ENCODE measurements at places on chromosomes 7 and 10.

DNA sequence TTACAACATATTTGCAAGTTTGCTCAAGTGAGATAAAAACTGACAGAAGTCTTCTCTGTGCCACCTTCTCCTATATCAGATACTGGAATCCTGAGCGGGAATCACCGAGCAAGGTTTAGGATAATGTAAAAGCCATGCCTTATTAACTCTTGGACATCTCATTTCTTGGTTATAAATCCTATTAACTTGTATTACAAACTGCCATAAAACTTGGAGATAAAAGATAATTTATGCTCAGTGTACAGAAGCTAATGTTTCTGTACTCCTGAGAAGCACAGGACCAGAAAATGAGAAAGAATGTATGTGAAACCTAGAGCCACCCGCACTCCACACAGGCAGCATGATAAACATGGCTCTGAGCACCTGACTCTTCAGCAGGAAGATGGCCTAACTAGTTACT, 181.2 kb upstream of the NOBOX start:
- no peak for DNase-seq

GRCh38 chr10:91420868-91421267, 10.7 kb downstream of the HECTD2 start:
- DNase-seq, result no peak

DNA sequence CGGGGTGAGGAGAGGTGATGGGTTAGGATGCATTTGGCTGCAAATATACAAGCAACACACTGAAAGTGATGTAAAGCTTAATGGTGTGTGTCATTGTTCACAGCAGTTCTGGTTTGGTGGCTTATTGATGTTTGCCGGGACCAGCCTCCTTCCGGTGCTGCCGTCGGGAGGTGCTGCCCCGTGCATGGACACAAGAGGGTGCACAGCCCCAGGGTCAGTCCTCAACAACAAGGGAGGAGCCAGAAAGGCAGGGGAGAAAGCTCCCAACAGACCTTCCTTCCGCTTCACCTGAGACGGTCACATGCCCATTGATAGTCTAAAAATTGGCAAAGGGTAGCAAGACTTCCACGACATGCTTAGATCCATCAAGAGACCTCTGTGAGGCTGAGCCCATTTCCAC, 9.5 kb downstream of the RNF32 start:
- no peak for DNase-seq

- no peak for DNase-seq
These were observed 599.6 kb downstream of the INHBA start for GRCh38 chr7:41103331-41103730.

DNA sequence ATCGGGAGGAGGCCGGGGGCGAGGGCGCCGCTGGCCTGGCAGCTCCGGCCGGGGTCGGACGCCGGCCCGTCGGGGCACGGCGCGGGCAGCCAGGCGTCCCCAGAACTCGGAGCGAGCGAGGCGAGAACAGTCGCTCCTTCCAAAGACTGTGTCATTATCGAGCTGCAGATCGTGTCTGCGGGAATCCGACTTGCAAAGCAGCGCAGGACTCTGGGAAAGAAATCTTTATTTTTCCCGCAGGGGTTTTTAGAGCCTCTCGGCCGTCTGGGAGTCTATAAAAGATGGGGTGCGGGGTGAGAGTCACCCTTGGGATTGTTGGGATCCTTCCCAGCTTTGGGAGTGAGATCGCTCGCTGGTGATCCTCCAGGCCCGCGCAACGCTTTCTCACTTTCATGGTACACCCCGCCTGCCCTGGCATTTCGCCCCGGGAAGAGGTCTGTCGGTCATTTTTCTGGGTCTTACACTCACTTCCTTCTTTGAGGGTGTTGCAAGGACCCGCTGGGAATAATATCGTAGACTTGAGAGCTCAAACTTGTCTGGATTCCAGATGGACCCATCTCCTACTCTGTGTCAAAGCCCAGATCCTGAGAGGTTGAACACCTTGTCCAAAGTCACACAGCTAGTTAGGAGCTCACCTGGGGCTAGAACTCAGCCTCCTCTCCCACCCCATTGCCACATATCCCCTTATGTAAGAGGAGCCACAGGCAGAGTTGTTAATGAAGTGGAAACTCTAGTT, 1.0 kb downstream of the UBTD1 start:
- no peak for DNase-seq

- DNase-seq, result no peak
These were observed 23.5 kb downstream of the NPFFR1 start for GRCh38 chr10:70260259-70260658.

DNA sequence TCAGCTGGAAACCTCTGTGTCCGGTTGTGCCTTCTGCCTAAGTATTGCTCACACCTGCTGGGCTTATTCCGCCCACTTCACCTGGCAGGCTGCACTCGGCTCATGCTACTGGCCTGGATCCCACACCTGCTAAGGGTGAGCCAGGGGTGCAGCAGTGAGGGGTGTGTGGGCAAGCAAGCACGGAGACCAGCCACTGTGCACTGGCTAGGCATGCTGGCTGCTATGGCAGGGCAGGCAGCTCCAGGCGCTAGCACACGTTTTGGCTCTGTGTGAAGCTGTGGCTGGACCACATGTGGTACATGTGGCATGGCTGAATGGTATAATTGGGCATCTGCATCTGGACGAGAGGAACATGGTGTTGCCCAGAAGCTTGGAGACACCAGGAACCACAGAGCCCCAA, 940.7 kb downstream of the NRG3 start:
- DNase-seq, result no peak

DNA sequence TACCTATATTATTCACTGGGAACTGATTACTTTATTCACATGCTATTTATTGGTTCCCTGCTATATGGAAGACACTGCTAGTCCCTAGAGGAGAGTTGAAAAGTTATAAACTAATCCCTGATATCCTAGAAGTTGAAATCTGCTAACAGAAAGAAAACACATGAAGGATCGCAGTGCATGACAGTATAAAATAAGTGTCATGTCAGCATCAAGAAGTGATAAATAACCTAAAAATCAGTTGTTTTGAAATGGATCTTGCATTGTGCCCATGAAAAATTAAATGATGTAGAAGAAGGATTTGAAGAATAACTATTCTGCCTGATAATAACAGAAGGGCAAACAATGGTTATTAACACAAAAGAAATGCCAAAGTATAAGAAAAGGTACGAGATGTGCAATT, 293.3 kb upstream of the LRRN3 start:
- no peak for DNase-seq

DNA sequence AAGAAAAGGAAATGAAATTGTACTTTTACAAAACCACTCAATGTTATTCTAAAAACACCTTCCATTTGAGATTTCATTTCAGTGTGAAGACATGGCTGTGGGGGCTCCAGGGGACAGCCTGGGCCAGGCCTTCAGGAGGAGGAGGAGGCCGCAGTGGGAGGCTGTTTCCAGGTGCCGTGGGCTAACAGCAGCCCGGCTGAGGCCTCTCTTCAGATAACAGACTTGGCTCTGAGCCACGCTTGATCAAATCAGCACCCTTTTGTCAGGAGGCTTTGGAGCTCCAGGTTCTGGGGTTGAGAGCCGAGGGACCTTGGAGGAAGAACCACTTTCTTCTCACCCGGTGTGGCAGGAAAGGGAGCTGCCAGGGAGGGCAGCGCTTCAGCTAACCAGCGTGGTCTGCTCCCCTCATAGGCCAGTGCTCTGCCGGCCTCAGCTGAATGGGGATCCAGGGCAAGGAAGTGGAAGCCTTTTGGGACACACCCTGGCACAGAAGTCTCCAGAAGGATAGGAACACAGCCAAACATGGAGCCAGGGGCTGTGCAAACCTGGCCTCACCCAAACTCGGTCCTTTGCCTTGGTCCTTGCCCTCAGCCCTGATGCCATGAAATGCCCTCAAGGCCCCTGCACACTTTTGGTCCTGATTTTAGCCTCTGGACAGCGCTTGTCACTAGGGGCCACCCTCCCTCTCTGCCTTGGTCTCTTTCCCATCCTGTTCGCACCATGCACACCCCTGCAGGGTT, 23.5 kb upstream of the CHST15 start:
- DNase-seq, result no peak

DNA sequence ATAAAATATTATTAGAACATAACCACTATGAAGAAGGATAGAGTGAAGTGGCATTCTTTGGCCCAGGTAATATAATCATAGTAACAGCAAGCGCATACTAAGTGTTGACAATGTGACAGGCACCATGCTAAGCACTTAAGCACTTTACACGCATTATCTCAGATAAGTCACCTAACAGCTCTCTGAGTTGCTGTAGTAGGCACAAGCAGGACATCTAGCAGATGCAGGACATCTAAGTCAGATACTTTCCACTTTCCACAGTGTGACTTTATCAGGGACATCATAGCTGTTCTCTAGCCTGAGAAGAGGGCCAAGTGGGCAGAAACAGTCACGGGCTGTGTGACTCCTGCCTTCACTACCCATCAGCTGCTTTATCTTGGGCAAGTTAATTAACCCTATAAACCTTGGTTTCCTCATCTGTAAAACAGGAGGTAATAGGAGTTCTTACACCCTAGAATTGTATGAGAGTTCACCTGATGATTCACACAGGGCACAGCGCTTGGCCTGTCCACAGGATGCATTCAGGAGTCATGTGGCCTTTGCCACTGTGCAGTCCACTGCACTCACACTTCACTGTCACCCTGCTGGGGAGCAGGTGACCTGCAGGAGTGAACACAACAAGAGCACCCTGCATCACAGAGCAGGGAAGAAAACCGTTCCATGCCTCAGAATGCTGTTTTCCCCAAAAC, 12.5 kb downstream of the LIPA start:
- DNase-seq, result no peak

DNA sequence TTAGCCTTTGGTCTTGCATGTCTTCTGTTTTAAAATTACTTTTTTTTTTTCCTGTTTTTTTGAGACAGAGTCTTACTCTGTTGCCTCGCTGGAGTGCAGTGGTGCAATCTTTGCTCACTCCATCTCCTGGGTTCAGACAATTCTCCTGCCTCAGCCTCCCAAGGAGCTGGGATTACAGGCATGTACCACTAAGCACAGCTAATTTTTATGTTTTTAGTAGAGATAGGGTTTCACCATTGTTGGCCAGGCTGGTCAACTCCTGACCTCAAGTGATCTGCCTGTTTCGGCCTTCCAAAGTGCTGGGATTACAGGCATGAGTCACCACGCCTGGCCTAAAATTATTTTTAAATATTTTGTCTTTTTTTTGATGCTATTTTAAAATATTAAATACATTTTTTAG, 38.5 kb downstream of the MLLT10 start:
- no peak for DNase-seq

GRCh38 chr7:106818736-106819135, 46.3 kb upstream of the PIK3CG start:
- no peak for DNase-seq

GRCh38 chr7:26398427-26398755, 106.7 kb downstream of the SNX10 start:
- peak; percentile 80 for DNase-seq

GRCh38 chr10:60963441-60964256, 19.7 kb upstream of the RHOBTB1 start:
- no peak for DNase-seq

GRCh38 chr7:42730586-42730985, 181.3 kb downstream of the C7orf25 start:
- no peak for DNase-seq

- no peak for DNase-seq
These were observed 191.9 kb upstream of the LYZL2 start for GRCh38 chr10:30821261-30821993.

DNA sequence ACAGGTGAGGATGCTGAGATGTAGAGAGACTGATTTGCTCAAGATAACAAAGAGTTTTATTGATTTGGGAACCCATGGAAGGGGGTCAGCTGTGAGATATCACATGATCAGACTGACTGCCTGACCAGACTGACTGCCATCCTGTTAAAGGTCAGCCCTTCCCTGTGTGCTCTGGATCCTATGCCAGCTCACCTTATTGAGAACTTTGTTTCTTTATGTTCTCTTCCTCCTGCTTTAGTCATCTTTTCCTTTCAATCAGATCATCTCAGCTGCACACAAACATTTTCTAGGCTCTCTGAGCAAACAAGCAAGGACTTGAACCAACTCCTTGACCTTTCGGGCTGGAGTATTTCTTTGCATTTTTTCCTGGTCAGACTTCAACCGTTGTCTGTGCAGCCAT, 50.0 kb upstream of the MTPN start:
- no peak for DNase-seq

DNA sequence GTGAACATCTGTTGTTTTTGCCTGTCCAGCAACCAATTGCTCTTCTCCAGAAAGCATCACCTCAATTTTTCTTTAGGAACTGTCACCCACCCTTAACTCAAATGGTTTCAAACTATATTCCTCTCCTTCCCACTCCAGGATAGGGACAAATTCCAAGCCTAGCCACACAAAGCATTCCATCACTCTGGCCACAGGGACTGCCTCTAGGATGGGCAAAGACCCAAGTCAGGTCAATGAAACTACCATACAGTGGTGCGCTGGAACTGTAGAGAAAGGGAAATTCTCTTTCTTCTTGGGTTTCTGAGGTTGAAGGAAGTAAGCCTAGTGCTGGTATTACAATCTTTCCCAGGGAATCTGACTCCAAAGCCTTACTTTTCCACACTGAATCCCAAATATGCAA, 3.6 kb downstream of the MICU1 start:
- DNase-seq, result no peak

- DNase-seq, result no peak
These were observed 6.2 kb downstream of the ZYX start for GRCh38 chr7:143387156-143387975.

DNA sequence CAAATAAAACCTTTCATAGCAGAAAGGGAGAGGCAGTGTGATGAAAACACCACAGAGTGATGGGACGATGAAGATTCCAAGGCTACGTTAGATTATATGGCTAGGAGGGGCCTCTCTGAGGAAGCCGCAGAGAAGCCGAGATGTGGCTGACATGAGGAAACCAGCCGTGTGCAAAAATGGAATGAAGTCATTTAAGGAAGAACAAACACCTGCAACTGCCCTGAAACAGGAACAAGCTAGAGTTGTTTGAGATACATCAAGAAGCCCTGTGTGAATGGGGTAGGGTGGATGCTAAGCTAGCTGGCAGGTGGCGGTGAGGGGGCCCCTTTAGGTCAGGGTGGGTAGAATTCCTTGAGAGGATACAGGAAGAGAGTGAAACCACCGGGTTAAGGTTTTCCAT, 129.5 kb downstream of the KLF6 start:
- DNase-seq, result no peak

DNA sequence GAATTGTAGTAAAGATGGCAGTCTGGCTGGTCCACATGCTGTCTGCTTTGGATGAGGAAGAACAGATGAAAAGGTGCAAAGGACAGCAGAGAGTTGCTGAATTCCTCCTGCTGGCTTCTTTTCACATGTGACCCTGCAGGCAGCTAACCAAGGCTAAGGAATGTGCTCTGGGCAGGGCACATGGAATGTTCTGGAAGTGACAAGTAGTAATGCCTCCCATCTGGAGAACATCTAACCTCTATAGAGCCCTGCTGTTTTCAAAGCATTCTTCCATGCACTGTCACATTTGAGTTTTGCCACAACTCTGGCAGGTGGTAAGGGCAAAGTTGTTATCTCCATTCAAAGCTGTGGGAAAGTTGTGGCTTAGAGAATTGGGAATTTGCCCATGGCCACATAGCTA, 208.8 kb downstream of the STK31 start:
- no peak for DNase-seq

DNA sequence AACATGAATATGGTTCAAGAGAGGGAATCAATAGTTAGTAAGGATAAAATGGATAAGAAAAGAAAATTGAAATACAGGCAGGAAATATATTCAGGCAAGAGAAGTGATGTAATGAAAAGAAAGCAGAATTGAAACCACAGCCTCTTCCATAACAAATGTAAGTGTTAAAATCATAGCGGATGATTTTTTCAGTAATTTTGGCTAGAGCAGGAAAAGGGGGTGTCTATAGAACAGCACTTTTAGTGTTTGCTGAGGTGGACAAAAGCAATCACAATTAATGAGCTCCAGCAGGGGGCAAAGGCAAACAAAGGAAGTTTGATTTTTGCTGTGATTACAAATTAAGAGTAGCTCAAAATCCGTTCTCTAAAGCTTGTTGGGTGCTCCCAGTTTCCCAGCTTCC, 79.0 kb downstream of the TRIL start:
- DNase-seq, result no peak
